ENCODE measurements at places on chromosomes 13 and 19.
A peak's percentile ranks its signal among the peaks of the same experiment; 100 is the strongest.

DNA sequence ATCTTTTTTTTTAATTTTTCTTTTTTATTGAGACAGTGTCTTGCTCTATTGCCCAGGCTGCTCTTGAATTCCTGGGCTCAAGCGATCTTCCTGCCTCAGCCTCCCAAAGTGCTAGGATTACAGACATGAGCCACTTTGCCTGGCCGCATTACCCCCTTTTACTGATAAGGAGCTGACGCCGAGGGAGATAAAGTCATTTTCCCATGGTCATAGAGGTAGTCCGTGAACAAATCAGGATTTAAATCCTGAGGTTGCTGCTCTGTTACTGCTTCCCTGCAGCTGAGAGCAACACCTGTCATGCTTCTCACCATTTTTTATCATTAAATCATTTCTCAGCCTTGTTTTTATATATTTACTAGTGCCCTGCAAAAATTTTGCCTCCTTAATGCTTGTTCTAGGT is 7.4 kb downstream of the CYSLTR2 start:
- no peak for DNase-seq

DNA sequence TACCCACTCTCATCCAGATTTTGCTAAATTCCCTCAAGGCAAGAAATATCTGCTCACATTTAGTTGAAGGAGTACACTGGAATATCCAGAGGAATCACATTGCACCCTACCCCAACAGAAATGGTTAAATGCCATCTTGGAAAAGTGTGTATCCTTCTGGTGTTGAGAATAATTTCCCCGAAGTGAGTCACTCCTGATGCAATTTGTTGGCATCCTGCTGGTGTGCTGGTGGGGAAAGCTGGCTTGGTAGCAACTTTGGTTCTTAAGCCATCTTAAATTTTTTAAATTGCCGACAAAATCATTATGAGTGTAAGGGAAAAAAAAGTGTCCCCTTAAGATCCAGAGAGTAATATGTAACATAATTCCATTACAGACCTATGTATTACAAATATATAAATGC is 337.3 kb upstream of the DACH1 start:
- no peak for DNase-seq

DNA sequence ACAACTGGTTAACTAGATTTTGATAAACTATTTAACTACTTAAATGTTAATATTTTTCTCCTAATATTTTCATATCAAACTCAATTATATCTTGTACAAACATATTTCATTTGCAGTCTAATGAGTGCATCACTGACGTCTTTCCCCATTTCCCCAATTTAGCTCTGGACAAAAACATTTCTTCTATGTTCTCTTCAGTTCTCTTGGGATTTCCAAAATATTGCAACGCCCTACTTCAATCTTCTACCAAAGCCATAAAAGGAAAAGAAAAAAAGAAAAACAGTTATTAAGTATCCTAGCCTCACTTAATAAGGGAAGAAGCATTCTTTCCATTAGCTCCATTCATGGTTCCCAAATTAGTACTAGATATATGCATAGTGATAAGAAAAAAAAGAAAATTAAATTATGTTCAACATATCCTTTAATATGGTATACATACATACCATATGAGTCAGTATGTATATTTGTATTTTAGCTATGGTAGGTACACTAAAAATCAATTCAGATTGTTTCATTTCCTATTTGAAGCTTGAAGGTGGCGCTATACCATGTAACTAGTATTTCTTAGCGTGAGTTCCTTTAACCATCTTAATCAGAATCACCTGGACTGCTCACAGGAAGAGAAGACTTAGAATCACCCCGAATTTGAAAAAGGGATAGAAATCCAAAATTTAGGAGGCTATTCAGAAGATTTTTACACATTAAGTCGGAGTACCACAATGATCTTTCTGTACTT is 9.9 kb downstream of the FBXL3 start:
- DNase-seq: no peak

- no peak for DNase-seq
These were observed 43.7 kb upstream of the F7 start for GRCh38 chr13:113061796-113062425.

- no peak for DNase-seq
These were observed 45.3 kb downstream of the LRCH1 start for GRCh38 chr13:46598140-46598819.

DNA sequence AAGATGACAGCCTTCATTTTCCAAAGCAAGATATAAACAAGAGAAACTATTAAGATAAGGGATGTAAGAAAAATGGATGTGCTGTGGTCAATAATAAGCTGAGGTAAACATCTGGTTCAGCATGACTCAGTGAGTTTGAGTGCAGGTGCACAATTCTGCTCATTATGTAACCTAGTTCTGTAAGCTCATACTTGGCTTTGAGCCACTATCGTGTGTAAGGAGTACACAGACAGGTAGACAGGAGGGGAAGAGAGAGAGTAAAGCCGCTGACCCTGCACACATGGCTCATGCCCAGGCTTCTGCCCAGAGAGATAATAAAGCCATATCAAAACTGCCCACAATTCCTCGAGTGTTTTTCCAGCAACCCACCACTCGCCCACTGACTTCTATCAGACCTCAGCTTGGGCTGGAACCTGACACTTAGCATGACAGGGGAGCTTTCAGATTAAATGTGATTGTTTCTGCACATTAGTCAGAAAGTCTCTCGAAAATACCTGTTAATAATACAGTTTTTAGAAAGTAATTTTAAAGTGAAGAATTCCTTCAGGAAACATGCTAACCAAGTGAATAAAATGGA is 51.7 kb downstream of the ZNF91 start:
- DNase-seq: no peak

GRCh38 chr13:80340651-80341100 is 250 bp downstream of the SPRY2 start:
- peak; percentile 15 for DNase-seq

- DNase-seq: no peak
These were observed 2.1 kb upstream of the RAD23A start for GRCh38 chr19:12943437-12944044.

GRCh38 chr13:28653111-28653510 is 5.8 kb upstream of the POMP start:
- DNase-seq: no peak

DNA sequence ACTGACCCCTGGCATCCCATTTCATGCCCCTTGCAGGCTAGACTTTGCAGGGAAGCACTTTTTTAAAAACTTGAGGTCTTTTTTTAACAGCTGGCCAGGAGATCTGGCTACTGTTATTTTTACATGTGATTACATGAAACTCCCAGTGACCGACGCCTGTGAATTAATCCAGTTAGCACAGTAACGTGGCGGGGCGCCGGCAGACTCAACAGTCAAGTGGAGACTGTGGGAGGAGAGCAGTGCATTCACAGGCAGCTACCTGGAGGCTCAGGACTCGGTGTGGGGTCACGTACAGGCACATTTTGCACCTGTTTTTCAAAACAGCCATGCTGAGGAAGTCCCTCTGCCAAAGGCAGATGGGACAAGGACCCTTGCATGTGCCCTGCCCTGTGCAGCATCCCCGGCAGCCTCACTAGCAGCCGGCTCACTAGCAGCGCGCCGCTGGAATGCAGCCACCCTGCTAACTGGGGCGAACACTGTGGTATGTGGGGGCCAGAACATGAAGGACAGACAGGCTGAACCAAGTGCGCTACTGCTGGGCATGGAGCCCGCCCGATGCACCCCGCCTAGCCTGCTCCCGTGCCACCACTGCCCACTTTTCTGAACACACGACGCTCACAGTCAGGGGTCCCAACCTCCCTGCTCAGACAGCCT is 18.7 kb downstream of the CAPS start:
- DNase-seq: no peak

DNA sequence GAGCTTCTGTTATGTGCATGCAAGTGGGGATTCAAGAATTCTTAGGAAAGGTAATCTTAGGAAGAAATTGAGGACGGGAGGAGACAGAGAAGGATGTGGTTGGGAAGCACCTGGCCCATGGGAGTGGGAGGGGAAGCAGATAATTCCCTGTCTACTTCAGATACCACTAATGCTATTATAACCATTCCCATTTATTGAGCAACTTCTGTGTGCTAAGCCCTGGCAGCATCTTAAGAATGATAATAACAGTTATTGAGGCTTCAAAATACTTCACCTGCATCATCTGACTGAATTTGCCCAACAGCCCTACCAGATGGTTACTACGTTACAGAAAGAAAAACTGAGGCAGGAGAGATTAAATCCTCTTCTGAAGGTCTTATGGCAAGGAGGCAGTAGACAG is 1.4 kb downstream of the EPS8L1 start:
- no peak for DNase-seq
